ENCODE measurements at places on chromosomes 12 and 14.

- DNase-seq, result no peak
Measured at GRCh38 chr12:69042970-69043369, 110.0 kb upstream of the CPM start.

DNA sequence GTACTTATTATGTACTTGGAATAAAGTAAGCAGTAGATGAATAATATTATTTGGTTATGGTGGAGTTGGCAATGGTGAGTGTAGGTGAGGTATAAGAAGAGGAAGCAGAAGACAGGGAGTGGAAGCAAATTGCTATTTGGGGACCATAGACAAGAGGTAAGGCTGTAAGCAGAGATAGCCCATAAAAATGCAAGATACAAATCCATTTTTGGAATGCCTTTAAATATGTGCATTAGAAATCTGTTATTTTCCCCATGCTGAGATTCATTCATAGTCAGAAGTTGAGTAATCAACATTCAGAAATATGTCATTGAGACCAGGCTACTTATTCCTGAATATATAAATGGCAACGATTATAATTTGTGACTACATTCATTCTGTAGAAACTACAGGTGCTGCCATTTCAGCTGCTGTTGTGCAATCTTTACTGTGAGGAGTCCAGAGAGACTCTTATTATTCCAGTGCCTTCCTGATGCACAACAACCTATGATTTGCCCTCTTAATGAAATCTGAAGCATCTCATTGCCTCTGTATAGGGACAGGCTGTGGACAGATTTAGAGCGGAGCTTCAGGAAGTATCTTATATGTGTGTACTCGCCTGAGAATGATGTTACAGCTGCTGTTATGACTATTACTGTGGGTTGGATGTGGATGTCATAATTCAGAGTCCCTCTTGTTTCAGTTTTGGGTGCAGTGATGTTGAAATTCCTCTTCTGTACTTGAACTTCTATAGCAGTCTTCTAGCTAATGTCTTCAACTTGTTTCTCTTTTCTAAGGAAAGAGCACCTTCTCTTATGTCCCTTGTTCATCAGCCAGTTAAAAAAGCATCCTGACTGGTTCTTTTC lies 173.8 kb downstream of the NAV3 start:
- DNase-seq, result no peak

- DNase-seq, result no peak
Measured at GRCh38 chr12:85277900-85278597, 2.0 kb upstream of the ALX1 start.

GRCh38 chr12:3380200-3381043 lies 110.6 kb upstream of the PRMT8 start:
- DNase-seq, result no peak

DNA sequence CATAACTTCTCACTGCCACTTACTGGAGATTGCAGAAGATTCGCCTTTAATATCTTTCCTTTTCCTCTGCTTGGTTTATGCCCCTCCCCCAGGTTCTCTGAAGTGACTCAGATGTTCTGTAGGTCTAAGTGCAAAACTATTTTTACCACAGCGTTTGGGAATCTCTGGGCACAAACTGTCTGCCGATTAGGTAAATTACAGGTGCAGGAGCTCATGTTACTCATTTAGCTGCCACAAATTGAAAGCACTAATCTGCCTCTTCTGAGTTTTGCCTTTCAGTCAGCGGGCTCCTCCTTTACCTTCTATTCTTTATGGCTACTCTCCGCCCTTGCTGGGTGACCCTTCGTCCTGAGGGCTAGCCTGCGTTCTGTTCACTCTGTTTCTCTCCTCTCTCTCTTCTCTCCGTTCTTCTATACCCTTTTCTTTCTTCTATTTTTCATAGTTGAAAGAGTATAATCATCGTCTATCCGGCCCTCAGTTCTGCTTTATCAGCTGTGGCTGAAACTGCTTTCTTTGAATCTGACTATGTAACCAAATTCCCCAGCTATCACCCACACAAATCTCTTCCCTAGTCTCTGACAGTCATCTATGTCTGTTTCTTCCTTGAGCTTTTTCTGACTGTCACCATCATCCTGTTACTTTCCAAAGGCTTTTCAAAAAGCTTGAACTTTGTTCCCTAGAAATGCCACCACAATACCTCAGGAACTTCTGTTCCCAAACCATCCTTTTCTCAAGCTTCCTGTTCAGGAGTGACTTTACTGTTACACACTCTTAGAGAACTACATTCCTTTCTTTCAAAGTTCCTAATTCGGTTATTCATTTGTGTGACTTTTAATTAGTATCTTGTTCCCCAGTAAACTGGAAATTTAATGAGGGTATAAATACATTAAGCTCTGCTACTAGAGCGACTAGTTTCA lies 4.3 kb upstream of the MYF6 start:
- DNase-seq, result no peak

DNA sequence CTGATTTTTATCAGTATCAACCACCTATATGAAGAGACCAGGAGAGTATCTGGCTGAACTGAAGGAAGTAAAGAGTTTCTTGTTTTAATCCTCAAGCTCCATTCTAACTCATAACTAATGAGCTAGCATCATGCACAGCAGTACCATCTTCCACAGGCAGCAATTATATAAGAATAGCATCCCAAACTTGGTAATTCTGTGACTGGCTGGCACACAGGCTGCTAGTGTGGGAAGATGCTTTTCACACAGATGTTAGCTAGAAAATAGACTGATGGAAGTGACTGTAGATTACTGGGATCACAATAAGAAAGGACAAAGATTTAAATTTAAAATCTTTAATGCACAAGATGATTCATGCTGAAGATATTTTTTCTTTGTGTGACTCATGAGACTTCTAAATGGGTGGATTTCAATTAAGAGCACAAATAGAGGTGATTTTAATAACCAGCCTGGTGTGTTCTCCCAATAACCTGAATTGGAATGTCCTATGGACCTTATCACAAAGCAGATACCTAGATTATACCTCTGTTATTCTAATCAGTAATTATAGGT lies 417.7 kb upstream of the ATXN7L3B start:
- no peak for DNase-seq

DNA sequence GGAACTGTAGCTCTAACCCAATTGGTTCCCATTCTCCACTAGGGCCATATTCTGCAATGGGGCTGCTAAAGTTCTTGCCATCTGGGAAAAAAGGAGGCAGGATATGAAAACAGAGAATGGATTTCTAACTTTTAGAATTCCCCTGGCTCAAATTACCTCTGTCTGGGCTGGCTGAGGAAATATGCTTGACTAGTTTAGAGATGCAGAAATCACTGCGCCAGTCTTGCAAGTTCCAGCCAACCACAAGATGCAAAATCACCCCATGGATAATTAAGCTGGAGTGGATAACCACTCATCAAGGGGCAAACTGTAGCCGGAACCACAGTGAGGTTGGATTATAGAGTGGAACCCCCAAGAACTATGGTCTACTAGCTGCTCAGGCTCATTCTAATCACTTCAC lies 126.3 kb downstream of the RALGAPA1 start:
- no peak for DNase-seq

- DNase-seq, result no peak
Measured at GRCh38 chr12:4526923-4527546, 11.7 kb upstream of the RAD51AP1 start.

DNA sequence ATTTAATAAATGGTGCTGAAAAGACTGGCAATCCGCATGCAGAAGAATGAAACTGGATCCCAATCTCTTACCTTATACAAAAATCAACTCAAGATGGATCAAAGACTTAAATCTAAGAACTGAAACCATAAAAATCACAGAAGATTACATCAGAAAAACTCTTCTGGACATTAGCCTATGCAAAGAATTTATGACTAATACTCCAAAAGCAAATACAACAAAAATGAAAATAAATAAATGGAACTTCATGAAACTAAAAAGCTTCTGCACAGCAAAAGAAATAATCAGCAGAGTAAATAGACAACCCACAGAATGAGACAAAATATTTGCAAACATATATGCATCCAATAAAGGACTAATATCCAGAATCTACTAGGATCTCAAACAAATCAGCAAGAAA lies 14.3 kb upstream of the CLEC1A start:
- no peak for DNase-seq

- no peak for DNase-seq
Measured at GRCh38 chr12:31274520-31275300, 51.2 kb downstream of the SINHCAF start.

DNA sequence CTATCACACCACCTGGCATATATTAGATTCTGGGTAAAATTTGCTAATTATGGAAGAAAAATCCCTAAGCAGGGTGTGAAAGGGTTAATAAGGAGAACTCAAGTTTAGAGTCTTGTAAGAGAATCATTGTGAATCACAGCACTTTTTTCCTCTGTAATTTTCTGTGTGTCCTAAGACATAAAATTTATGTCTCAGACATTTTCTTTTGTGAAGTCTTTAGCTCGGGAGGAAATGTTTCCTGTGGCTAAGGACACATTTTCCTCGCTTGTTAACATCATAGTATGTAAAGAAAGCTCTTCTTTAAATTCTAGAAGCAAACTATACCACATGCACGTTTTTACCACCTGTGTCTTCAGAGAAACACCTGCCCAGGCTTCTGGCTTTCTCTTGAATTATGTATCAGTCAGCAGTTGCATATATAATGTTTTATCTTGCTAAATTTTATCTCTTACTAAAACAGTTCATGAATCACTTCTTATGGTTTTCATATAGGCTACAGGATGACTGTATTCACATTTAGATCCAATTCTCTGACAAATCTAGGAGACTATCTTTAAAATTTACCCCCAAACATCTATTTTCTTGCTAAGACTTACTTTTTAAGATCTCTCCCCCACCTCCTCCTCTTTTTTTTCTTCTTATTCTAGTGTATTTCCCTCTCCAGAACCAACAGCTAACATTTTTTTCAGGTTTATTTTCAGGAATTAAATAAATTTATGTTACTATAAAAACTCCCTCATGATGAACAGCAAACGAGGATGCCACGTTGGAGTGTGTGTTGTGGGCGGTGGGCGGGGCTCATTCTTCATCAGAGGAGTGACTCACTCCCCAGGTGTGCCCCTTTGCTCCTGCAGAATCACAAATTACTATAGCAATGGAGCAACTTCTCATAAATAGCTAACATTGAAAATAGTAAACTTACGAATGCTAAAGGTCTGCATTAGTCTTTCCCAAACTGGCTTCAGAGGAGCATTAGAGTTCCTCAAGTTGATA lies 11.6 kb upstream of the CSRP2 start:
- no peak for DNase-seq

GRCh38 chr12:64667793-64668192 lies 57.5 kb downstream of the RASSF3 start:
- DNase-seq, result no peak

DNA sequence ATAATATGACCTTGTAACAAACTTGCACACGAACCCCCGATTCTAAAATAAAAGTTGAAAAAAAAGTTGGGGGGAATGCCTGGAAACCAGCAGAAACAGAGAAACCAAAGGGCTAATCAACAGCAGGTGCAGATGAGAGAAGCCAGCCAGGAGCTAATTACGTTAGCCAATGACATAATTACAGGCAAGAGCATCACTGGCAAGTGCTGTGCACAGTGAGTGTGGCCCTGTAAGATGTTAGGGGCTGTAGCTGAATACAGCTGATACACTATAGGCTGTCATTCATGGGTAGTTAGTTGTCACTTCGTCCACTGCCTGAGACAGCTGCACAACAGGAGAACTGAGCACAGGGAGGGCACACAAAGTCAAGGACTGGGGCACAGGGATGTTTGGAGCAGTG lies 7.3 kb upstream of the FGF23 start:
- DNase-seq, result no peak
